ENCODE measurements at places on chromosomes 6 and 20.

DNA sequence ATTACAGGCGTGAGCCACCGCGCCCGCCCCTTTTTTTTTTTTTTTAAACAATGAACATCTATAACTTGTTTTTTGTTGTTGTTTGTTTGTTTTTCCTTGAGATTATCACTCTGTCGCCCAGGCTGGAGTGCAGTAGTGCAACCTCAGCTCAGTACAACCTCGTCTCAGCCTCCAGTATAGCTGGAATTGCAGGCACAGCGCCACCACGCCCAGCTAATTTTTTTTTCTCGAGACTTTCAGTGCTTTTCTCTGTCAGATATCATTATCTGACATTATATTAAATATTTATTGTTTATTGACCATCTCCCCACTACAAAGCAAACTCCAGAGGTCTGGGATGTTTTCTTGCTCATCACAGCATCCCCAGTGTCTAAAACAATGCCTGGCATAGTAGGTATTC, 2.3 kb upstream of the DLK2 start:
- no peak for DNase-seq

DNA sequence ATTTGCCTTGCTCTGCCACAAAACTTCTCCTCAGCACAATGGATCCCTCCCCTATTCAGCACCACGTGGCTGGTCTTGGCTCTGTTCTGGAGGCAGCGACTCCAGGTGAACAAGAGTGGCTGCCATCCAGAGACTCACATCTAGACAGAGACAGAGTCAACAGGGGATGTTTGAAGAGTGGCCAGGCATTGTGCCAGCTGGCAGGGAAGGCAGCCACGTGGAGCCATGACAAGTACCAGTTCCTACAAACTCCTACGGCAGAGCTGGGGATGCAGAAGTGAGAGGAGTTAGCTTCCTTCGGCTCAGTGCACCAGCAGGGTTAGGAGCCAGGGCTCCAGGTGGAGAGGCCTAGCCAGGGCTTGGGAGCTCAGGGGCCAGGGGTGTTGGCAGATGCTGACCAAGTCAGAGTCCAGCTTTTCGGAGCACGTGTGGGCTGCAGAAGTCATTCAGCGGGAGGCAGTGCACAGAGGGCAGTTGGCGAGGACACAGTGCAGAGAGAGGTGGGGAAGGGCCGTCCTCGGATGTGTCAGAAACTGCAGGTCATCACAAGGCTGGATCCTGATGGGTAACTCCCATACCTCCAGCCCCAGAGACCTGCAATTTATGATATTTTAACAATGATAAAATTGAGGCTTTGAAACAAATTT, 171.7 kb upstream of the PDE10A start:
- no peak for DNase-seq

- DNase-seq: no peak
Observed at GRCh38 chr6:136706430-136706829, 85.8 kb downstream of the MAP3K5 start.

GRCh38 chr6:6580225-6580856, 8.2 kb upstream of the LY86 start:
- DNase-seq: no peak

GRCh38 chr20:48166082-48166835, 381.0 kb upstream of the SULF2 start:
- no peak for DNase-seq

DNA sequence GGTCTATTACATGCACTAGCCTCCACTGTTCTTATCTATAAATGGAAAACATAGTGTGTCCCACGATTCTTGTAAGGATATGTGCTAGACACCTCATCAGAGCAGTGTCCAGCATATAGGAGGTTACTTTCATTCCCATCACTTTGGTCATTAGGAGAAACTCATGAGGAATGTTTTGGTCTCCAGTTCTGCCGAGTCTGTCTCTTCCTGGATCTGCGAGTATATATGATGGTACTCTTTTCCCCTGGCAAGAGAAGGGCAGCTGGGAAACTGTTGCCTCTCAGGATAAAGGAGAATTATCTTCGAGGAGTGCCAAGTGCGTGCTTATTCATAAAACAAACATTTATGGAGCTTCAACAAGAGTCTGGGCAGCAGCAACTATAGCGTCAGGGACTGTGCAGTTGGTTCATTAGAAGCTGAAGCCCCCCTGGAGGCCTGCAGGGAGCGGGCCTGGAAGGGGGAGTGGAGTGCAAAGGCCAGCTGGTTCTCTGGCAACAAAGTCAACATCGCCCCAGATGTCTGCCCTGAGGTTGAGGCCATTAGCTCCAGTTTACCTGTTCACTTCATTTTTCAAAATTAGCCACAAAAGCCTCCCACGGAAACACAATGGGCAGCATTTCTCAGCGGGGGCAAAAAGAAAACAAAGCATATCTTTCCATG, 811.9 kb downstream of the MAFB start:
- no peak for DNase-seq

- DNase-seq: no peak
Observed at GRCh38 chr6:157097255-157097955, 225.9 kb downstream of the TMEM242 start.

- no peak for DNase-seq
Observed at GRCh38 chr20:62492711-62493110, 16.9 kb upstream of the GATA5 start.

- DNase-seq: no peak
Observed at GRCh38 chr6:40806256-40806864, 219.2 kb upstream of the LRFN2 start.

DNA sequence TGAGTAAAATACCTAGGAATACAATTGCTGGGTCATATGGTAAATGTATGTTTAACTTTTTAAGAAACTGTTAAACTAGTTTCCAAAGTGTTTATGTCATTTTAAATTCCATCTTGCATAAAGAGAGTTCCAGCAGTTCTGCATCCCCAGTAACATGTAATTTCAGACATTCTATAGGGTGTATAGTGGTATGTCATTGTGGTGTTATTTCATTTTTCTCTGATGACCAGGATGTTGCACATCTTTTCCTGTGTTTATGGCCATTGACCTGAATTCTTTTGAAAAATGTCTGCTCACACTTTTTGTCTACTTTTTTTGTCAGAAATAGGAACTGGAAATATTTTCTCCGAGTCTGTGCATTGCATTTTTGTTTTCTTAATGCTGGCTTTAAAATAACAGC, 128.9 kb downstream of the TMEM200A start:
- DNase-seq: no peak

GRCh38 chr6:130843575-130844320, 16.5 kb downstream of the SMLR1 start:
- DNase-seq: no peak

GRCh38 chr6:115411756-115412155, 648.9 kb downstream of the FRK start:
- DNase-seq: no peak

DNA sequence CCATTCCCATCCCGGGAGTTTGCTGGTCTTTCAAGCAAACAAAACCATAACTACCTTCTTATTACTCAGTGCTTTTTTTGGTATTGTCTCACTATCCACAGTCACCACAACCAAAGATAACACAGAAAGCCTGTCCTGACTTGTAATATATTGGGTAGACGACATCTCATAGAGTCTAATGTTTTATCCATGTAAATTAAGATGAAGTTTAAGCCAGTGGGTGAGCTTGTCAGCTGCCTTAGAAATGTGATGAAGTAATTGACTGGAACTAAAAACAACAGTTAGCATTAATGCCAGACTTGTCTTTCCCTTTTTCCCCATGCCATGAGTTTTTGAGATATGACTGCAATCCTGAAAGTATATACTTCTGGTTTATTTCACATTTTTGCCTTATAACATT, 282.7 kb upstream of the PRDM1 start:
- no peak for DNase-seq

DNA sequence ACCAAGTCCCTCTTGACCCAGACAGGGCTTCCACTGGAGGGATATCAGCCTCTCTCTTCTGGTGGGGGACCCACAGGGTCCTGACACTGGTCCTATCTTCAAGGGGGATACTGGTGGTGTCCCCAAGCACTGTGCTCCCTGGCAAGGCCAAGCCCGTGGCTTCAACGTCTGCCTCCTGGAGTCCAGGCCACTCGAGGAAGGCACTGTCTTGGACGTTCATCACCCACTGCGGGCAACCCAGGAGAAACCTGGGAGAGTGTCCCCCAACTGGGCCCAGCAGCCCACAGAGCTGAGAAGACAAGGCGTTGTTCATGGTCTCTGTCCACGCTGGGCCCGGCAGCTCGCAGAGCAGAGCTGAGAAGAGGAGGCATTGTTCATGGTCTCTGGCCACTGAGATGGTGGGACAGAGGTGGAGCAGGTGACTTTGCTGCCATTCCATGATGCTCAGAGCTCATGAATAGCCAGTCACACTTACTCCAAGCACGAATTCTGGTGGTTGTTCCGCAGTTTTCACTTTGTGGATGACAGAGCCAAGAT, 37.5 kb upstream of the FRMD1 start:
- DNase-seq: no peak

- no peak for DNase-seq
Observed at GRCh38 chr6:35725721-35726438, 11.0 kb upstream of the ARMC12 start.

GRCh38 chr6:15401769-15402250, 155.9 kb downstream of the JARID2 start:
- DNase-seq: no peak

GRCh38 chr20:61252601-61253263, 671 bp downstream of the CDH4 start:
- DNase-seq: no peak

DNA sequence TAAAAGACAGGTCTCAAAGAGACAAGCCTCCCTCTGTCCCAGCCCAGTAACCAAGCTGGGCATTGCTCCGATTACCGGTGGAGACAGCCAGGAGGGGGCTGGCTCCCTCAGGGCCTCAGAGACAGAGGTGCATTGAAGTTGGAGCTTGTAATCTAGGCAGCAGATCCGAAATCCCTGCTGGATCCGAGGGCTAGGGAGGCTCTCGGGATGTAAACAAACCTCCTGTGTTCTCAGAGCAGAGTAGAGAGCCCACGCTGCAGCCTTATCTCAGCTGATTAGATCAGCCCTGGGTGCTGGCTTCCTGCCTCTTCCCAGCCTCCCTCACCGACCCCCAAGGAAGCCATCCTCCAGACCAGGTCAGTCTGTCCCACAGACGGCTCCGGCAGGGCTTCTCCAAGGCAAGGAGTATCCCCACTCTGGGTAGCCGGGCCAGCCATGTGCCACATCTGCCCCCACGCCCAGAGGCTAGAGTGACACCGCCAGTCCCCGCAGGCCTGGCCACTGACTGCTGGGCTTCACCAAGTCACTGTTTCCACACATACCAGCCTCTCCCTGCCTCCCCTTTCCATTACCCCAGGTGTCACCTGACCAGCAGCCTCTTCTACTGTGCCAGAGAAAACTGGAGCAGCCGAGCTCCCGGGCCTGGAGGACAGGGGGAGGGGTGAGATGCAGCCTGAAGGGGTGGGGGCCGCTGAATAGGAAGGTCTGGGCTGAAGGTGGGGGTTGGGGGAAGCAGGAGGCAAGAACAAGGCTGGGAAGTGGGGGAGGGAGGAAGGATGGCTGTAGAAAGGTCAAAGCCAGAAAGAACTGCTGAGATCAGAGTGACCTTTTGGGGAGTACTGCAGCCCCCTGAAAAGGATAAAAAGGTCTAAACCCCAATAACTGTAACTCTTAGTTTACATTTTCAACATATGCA, 6.0 kb downstream of the SDC4 start:
- DNase-seq: no peak

DNA sequence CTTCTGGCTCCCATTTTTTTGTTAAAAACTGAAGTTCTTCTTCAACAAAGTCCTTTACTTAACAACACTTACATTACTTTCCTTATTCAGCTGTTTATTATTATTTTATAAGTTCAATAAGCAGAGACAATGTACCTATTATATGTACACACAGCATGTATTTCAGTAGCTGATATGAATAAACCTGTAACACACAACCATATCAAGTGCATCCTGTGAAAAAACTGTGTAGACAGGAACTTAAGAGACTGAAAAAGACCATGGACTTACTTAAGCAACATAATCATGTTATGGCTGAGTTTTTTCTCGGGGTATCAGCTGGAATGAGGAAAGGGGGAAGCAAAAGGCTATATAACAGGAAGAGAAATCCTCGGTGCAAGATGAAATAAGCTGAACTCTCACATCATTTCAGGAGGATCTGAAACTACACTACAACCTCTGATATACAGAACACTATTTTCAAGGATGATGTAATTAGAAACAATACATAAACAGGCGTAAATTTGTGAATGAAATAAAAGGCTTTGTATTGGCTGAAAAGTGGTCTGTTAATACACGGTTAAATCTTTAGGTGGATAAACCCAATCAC, 70.9 kb downstream of the REV3L start:
- DNase-seq: no peak

DNA sequence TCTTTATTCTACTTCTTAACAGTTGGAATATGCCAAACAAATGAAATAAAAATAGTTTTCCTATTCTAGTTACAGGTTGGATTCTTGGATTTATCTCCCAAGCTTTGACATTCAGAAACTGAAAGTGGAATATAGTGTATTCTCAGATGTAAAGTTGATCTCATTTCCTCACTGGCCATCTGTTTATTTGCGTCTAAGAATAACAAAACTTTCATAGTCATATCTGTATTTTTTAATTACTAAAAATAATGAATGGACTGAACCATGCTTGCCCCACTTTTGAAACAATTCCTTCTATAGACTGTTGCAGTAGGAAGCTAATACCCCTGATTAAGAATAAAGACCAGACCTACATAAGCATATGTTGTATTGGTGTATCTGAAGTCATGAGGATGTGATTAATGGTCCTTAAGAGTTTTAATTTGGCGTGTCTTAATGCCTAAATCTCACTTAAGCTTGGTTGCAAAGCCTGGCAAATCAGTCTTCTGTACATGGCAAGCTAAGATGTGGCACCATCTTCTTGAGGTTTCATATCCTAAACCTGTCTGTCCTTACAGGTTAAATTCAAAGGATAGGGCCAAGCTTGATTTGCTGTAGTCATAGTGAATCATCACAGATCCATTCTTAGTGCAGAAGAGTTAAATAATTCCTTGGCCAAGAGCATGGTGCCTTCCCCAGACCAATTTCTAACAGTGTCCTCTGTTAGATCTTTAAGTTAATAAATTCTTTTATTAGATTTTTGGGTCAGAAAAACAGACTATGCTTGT, 58.9 kb downstream of the FOXO3 start:
- no peak for DNase-seq

DNA sequence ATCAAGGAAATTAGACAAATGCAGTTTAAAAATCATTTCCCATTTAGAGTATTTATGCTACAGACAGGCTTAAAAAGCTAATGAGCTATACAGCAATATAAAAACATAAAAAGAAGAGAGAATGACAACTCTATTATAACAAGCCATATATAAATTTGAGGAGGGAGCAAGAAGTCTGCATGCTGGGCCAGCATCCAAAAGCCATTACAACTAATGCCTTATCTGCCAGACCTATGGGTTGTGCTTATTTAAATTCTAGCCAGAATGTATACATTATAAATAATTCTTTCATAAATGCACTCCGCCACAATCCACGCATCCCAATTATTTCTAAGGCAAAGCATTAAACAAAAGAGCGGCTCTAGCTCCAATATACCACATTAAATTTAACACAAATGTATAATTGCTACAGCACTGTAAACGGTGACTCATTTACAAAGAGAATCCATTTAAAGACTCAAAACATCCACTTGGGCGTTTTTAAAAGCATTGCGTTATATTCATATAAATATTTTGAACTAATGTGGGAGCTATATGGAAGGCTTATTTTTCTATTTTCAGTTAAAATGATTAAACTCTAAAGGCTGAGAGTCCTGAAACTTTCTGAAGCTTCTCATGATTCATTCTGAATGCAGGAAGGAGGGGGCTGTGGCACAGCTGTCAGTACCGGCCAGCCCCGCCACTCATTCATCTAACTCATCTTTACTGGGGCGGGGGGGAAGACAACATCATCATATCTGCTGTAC, 37.7 kb upstream of the RAB22A start:
- DNase-seq: peak; percentile 18

GRCh38 chr6:22025468-22026163, 271.2 kb downstream of the PRL start:
- DNase-seq: no peak
